ENCODE measurements at places on chromosomes 6 and 20.

GRCh38 chr6:36623547-36624459 lies 29.6 kb downstream of the SRSF3 start:
- peak; percentile 92 for DNase-seq

- peak; percentile 34 for DNase-seq
Measured at GRCh38 chr6:75609639-75610590, 8.2 kb downstream of the SENP6 start.

DNA sequence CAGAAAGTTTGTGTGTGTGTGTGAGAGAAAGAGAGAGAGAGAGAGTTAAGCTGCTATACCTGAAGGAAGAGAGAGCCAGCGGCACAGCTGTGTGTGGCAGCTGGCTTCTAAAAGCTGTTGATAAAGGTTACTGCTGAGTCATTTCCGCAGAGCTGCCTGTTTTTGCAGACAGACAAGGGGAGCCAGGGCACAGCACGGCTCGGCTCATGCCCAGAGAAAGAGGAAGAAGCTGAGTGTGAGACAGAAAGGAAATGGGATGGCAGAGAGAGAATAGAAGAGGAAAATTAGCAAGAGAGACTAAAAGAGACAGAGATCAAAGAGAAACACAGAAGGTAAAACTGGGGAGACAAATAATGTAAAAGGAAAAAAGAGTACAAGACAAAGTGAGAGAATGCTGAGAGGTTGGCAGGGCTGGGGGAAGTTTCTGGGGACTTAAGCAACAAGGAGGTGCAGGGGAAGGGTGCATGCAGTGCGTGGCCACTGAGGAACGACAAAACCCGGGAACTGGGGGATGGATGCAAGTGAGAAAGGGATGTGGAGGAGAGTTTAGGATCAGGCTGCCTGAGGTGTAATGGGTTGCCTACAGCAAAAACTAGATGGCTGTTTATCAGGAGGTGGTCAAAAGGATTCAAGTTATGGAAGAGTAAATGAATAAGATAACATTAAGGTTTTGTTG lies 22.7 kb downstream of the HLA-A start:
- DNase-seq, result peak; percentile 90

GRCh38 chr20:7361321-7361720 lies 578.9 kb downstream of the HAO1 start:
- DNase-seq, result no peak

GRCh38 chr6:128807577-128807976 lies 75.4 kb upstream of the LAMA2 start:
- peak; percentile 64 for DNase-seq

DNA sequence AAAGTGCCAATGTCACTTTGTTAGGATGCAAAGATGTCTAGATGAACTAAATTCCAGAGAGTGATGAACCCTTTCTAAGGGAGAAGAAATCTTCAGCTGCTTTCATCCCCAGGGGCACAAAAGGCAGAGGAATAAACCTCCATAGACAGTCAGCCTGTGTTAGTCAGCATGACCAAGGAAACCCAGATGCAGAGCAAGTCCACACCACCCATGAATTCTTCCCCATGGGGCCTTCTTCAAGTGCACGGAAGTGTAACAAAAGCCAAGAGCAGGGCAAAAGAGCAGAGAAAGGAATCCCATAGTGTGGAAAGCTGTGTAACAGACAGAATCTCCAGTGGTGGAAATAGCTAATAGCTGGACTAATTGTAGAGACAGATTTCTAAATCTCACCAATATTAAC lies 50.0 kb downstream of the DCDC2 start:
- peak; percentile 45 for DNase-seq

All from GM23248 (cell line).